ENCODE measurements at places on chromosomes 7 and 10.

GRCh38 chr10:27100813-27101347 is 586 bp upstream of the ANKRD26 start:
- DNase-seq, result no peak

- no peak for DNase-seq
Observed at GRCh38 chr10:84356928-84357327, 28.5 kb downstream of the CCSER2 start.

GRCh38 chr7:86598311-86598710 is 45.4 kb upstream of the GRM3 start:
- DNase-seq, result no peak

- no peak for DNase-seq
Observed at GRCh38 chr10:20955355-20955893, 58.3 kb upstream of the NEBL start.

Data from astrocyte (in vitro differentiated cells and primary cell).